Aortic smooth muscle cell (primary cell): ENCODE measurements at places on chromosomes 2 and 18. TPM values are rescaled to one million over a fixed set of nuclear protein-coding genes. Genes with fewer than 3 reads are reported as not detected.

The TDRD15 gene
- not detected in 2 replicates for total RNA-seq

The ELOA2 gene
- not detected in 2 replicates for total RNA-seq

The TPO gene
- total RNA-seq = not detected in 2 replicates

The CYBRD1 gene
- total RNA-seq = 250 and 347 TPM in 2 replicates

The SPP2 gene
- not detected in 2 replicates for total RNA-seq
